ENCODE measurements at places on chromosomes 7 and 10. TPM values are rescaled to one million over a fixed set of nuclear protein-coding genes. Genes with fewer than 3 reads are reported as not detected.

The NKX1-2 gene
- total RNA-seq = not detected

The CPA1 gene
- not detected for total RNA-seq

The DDC gene
- total RNA-seq = not detected

The ITGA8 gene
- 1.1 TPM for total RNA-seq

The CYP2C19 gene
- 0.11 TPM for total RNA-seq

The DNAH11 gene
- total RNA-seq = 0.03 TPM

The FAM185A gene
- total RNA-seq = 8.5 TPM

The SPACDR gene
- total RNA-seq = 0.81 TPM

The C10orf90 gene
- not detected for total RNA-seq

The TRPV6 gene
- not detected for total RNA-seq

The NEBL gene
- total RNA-seq = 623 TPM

The TUBAL3 gene
- 0.11 TPM for total RNA-seq

The STARD3NL gene
- 21.8 TPM for total RNA-seq

The ZNF425 gene
- total RNA-seq = 0.38 TPM

The CYP3A4 gene
- total RNA-seq = 0.70 TPM

The PRPS1L1 gene
- total RNA-seq = not detected

The ADIRF gene
- total RNA-seq = 43.2 TPM

The CPXM2 gene
- total RNA-seq = 2.6 TPM

The SEMA3D gene
- total RNA-seq = 1.1 TPM

The SFTPA1 gene
- 0.22 TPM for total RNA-seq

The MARVELD1 gene
- 6.4 TPM for total RNA-seq

The CTTNBP2 gene
- total RNA-seq = 2.0 TPM

The GPR141 gene
- 0.38 TPM for total RNA-seq

The PTPN20 gene
- total RNA-seq = 19.3 TPM

The MAT1A gene
- total RNA-seq = 0.30 TPM

The TMEM130 gene
- not detected for total RNA-seq

The DYDC2 gene
- not detected for total RNA-seq

The PVRIG gene
- total RNA-seq = not detected

The FGFR2 gene
- total RNA-seq = 0.30 TPM

The DAGLB gene
- 8.1 TPM for total RNA-seq

The NEUROD6 gene
- not detected for total RNA-seq

The SPDYE9 gene
- not detected for total RNA-seq

The GIMAP1 gene
- 5.6 TPM for total RNA-seq

The CUEDC2 gene
- total RNA-seq = 73.8 TPM

The PLAC9 gene
- total RNA-seq = 29.1 TPM

The IL6 gene
- total RNA-seq = 1.0 TPM

The ANKRD2 gene
- total RNA-seq = 152 TPM

The SFTPD gene
- 0.81 TPM for total RNA-seq

The TAS2R3 gene
- 0.32 TPM for total RNA-seq

The GUSB gene
- 16.1 TPM for total RNA-seq

The NEUROG3 gene
- total RNA-seq = not detected

The SSC4D gene
- total RNA-seq = 0.97 TPM

The GLI3 gene
- total RNA-seq = 3.3 TPM

The FHIP2A gene
- total RNA-seq = 22.6 TPM

The IFT22 gene
- total RNA-seq = 28.5 TPM

The SPDYE16 gene
- total RNA-seq = not detected

The AVPI1 gene
- total RNA-seq = 7.9 TPM

The KCNIP2 gene
- 516 TPM for total RNA-seq

The KEL gene
- 0.43 TPM for total RNA-seq

The NOLC1 gene
- total RNA-seq = 22.8 TPM

The CALHM1 gene
- not detected for total RNA-seq

The NPFFR1 gene
- 0.03 TPM for total RNA-seq

The CPEB3 gene
- 14.4 TPM for total RNA-seq

The PKD2L1 gene
- not detected for total RNA-seq

The C10orf62 gene
- total RNA-seq = 0.48 TPM

Measured in Right ventricle myocardium superior (tissue), 1 donor.